Neural crest cell (in vitro differentiated cells): ENCODE measurements at places on chromosomes 2 and 18. TPM values are rescaled to one million over a fixed set of nuclear protein-coding genes. Genes with fewer than 3 reads are reported as not detected.
A peak's percentile ranks its signal among the peaks of the same experiment; 100 is the strongest.

GRCh38 chr18:54117853-54118773 is 106.4 kb downstream of the MBD2 start:
- DNase-seq, result no peak

GRCh38 chr2:137943678-137944347 is 20.5 kb upstream of the HNMT start:
- no peak for DNase-seq

- no peak for DNase-seq
These were observed 31.5 kb downstream of the TRABD2A start for GRCh38 chr2:84849271-84849952.

- no peak for DNase-seq
These were observed 81.4 kb downstream of the SNTG2 start for GRCh38 chr2:1032030-1032429.

DNA sequence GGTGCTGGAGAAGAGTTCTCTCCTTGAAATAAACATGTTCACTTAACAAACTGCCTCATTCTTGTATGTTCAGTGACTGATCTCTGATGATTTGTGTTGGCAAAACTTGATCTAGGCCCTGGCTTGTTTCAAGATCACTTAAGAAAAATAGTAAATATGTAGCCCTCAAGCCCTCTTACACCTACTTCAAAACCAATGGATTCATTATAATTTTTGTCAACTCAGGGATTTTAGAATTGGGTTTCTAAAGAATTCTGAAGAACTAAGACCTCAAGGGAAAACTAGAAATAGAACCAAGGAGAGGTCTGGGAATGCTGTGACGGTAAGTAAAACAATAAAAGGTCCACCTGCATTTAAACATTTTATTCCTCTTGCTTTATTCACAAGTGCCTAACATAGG is 1731.6 kb upstream of the CELF4 start:
- no peak for DNase-seq

DNA sequence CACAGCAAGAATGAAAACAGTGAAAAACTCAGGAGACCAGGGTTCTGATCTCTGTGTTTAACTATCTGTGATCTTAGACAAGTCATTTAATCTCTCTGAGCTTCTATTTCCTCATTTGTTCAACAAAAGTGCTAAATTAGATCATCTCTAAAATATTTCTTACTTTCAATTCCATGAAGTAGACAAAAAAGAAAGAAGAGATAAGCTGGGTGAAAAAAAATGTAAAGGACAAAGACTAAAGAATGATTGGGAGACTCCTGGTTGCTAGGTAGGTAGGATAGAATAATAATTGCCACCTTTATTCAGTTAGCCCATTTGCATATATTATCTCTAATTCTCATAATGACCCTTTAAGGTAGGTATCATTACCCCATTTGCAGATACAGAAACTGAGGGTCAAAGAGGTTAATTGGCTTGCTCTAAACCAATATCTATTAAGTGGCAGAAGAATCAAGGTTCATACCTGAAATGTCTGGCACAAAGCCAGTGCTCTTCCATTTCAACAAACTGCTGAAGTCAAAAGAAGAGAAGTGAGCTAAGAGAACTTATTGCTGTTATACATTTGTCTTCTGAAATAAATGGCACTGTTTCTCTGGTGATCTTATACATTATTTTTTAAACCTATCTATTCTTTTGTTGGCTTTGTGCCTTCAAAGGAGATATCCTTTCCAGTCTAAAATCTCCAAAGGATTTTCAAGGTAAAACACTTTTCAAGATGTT is 141.7 kb downstream of the OTX1 start:
- no peak for DNase-seq

GRCh38 chr2:159882130-159882745 is 84.2 kb upstream of the CD302 start:
- no peak for DNase-seq

DNA sequence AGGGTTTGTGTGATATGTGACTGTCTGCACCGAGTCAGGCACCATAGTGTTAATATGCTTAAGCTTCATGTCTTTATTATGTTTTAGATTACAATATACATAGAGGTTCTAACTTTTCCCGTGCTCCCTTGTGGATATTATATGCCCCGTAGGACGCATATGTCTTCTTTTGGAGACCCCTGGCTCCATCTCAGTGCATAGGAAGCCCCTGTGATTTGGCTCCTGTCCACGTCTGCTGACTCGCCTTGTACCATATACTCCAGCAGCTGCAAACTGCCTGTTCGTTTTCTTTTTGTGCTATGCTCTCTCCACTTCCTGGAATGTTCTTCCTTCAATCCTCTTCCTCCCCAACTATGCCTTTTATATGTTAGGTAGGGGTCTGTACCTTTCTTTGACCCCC is 110.9 kb downstream of the PTRHD1 start:
- DNase-seq, result no peak

Gene MPV17
- 84.5 and 90.7 TPM in 2 replicates for total RNA-seq

Gene PTPRM
- total RNA-seq, result 7.7 and 10.6 TPM in 2 replicates

Gene BZW1
- 424 and 433 TPM in 2 replicates for total RNA-seq

Gene CFAP65
- total RNA-seq, result 0.93 and 1.4 TPM in 2 replicates

- DNase-seq, result peak; percentile 4
These were observed 95.3 kb upstream of the PARD3B start for GRCh38 chr2:204449977-204450376.

Gene NDUFV2
- 143 and 144 TPM in 2 replicates for total RNA-seq

Gene PNO1
- 20.3 and 20.8 TPM in 2 replicates for total RNA-seq
